CD8-positive, alpha-beta memory T cell (primary cell): ENCODE measurements at places on chromosomes 3 and 15. TPM values are rescaled to one million over a fixed set of nuclear protein-coding genes. Genes with fewer than 3 reads are reported as not detected.

Gene VILL
- total RNA-seq: 15.8 TPM

Gene GRAMD1C
- 0.47 TPM for total RNA-seq

Gene CHST2
- total RNA-seq: 3.0 TPM

Gene CCR4
- 113 TPM for total RNA-seq

Gene TPRA1
- 48.9 TPM for total RNA-seq

Gene TMOD2
- total RNA-seq: 8.6 TPM

Gene ADAMTS7
- 0.07 TPM for total RNA-seq

Gene ZNF860
- 0.16 TPM for total RNA-seq

- DNase-seq: no peak
These were observed 297.3 kb upstream of the THBS1 start for GRCh38 chr15:39283531-39283930.

DNA sequence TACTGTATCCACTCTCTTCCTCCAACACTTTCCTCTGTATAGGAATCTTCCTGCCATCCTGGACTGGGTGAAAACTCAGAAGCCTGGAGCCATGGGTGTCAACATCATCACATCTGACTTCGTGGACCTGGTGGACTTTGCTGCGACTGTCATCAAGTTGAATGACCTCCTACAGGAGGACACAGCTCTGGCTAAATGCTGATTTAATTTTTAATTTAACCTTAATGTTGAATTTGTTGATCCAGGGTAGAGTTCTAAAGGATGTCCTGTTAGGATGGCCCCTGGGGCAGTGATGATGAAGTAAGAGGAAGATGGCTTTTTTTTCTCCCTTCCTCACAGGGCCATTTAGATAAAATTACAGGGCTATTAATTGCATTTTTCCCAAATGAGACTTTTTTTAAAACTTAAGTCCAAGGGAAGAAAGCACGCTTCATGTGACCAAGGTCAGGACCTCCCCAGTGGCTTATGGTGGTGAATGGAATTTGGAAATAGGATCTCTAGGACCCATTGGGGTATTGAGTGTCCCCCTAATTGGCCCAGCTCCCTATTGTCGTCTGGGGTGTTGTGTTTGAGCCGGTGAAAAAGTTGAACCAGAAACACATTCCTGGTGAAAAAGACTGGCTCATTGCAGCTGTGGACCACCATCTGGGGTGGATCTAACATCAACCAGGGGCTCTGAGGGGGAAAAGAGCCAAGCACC lies 125.7 kb upstream of the ZBED2 start:
- DNase-seq: no peak

DNA sequence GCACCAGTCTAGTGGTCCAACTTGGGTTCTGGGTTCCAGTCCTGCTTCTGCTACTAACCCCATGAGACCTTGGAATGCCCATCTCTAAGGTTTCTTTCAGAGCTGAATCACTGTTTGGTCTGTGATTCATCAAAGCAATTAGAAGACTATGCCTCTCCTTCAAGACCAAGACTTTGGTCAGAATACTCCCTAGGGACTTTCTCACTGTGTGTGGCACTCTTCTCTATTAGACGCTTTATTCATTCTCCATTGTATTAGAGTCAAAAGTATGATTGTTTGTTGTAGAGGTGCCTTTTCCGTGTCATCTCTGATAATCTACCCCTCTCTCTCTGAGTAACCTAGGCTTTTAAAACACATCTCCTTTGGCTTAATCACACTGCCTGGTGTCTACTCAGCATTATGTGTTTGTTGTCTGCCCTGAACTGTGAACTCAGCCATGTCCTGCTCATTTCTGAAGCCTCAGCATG lies 90.5 kb downstream of the LPP start:
- no peak for DNase-seq

DNA sequence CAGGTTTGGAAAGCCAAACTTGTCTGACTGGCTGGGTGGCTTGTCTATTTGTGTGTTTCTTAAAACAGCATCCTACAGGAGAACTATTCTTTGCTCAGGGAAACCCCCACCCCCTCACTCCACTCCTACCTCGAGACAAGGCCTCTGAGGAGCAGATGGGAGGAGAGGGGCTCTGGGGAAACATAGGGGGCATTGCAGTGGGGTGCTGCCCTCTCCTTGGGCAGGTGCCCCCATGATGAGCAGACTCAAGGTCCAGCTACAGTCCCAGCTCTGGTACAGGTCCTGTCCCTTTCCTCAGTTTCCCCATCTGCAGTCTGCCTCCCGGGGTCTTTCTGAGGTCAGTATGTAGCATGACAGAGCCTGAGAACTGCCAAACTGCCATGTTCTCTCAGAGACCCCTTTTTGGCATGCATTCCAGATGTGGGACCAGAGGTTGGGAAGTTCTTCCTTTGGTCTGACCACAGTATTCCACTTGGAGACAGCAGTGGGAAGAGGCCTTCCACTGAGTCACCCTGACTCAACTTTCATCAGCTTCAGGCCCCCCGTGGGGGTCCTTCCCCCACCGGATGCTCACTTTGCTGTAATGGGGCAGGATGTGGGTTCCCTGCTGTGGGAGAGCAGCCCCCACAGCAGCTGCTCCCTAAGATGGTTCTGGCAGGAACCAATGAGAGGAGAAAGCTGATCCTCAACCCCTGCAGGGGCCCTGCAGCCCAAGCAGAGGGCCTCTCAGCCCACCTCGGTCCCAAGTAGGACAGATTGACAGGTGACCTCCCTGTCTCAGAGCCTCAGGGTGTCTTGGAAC lies 32.3 kb upstream of the CYP11A1 start:
- peak; percentile 76 for DNase-seq

- no peak for DNase-seq
These were observed 13.2 kb downstream of the PLA2G4B start for GRCh38 chr15:41851755-41852370.

- no peak for DNase-seq
These were observed 183.3 kb downstream of the NR1D2 start for GRCh38 chr3:24128199-24129005.

- DNase-seq: no peak
These were observed 12.8 kb upstream of the UTS2B start for GRCh38 chr3:191343115-191343514.

DNA sequence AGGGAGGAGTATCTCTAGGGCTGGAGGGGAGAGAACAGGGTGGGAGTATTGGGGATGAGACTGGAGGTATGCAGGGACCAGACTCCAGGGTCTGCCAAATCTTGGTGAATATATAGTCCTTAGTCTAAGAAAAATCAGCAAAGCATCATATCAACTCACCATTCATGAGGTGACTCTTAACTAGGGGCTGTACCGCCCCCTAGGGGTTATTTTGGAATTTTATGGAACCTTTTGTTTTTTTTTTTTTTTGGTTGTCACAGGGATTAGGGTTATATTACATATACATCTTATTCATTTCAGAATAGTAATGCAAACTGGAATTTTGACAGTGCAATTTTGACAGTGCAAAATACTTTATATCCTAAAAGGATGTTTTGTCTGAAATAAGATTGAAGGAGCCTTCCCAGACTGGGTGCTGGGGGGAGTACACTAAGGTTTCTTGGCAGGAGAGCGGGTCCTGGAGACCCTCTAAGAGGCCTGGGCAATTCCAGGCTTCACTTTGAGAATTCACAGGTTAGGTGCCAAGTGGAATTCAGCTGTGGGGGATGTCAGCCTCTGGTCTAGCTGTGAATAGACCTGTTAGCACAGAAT lies 7.5 kb downstream of the CMTM7 start:
- DNase-seq: peak; percentile 69

DNA sequence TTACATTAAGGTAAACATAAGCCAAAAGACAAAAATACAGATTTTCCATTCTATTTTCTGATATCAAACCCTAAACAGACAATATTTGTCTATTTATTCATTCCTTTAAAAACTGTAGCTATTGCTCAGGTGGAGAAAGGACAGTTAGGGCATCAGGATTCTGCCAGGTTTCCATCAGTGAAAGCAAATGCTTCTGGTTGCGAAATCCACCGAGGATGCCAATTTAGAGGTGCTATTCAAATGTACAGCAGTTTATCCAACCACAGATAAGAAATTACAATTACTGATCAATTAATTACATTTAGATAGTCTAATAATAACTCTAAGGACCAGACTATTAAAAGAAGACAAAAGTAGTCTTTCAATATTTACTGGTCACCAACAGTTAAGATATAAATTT lies 3.9 kb downstream of the TOMM70 start:
- no peak for DNase-seq

DNA sequence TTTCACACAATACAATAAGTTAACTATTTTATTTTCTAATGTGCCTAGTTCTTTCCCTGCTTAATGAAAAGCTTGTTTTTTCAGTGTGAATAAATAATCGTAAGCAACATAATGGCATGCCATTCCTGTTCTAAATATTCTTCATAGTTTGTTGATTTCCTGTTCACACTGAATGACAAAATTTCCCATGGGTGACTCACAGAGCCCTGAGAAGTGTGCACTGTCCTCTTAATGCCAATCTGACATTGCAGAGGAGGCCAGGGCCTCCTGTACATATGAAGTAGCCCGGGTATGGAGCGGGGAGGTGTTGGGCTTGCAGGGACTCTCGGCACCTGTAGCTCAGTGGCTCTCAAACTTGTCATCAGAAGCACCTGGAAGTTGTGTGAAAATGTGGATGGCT lies 24.3 kb downstream of the CCR3 start:
- DNase-seq: no peak
